ENCODE measurements at places on chromosomes 6 and 20.

DNA sequence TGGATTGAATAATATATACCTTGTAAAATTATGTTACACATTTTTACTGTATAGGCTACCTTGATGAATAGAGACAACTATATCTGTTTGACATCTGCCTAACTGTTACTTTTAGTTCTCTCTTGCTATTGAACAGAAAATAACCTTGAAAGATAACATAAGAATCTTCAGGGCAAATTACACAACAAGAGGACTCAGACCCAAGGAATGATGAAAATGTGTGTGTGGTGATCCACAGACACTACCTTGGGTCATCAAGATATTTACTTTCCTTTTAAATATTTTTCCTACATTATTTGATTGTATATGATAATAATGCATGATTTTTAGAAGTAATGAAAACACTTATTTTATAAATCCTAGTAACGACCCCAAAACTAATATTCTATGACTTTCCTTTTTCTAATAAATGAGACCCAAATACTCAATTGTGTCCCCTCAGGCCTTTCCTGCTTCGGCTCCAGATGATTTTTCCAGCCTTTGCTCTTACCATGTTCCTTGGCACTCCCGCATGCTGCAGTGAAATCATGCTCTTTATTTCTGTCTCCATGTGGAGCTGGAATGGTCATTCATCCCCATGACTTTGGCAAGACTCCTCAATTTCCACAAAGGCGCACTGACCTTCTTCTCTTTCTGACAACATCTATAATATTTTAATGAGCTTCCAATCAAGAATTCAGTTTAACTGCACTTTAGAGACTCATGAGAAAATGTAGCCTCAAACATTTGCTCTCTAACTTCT is 187.6 kb downstream of the EPM2A start:
- no peak overlapping the region for H3K4me3 ChIP-seq
- no peaks in the 10 kb centered on the region for H3K36me3 ChIP-seq
- H3K27ac ChIP-seq = no peak overlapping the region
- no peaks in the 10 kb centered on the region for H3K27me3 ChIP-seq

GRCh38 chr20:48603116-48603818 is 224.5 kb downstream of the PREX1 start:
- DNase-seq = no peak
- H3K4me3 ChIP-seq = no peak overlapping the region
- H3K27me3 ChIP-seq = no peaks in the 10 kb centered on the region
- no peaks in the 10 kb centered on the region for H3K4me1 ChIP-seq
- H3K36me3 ChIP-seq = no peaks in the 10 kb centered on the region

DNA sequence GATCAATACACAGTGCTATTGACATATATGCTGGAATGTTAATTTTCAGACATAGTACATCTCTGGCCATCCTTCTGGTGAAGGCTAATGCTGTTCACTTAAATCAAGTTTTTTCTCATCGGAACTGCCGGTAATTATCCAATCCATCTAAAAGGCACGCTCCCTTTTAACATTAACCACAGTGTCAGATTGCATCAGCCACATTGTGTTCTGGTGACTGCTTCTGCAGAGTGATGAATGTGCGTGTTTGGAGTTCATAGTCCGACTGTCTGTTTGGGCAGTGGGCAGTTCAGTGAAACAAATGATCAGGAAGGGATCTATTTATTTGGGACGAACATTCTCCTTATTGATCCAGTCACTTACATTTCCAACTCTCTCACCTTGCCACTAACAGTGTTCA is 49.5 kb downstream of the SOBP start:
- no peaks in the 10 kb centered on the region for H3K36me3 ChIP-seq
- H3K4me1 ChIP-seq = peaks cover 4% of the 10 kb centered on the region
- no peaks in the 10 kb centered on the region for H3K27me3 ChIP-seq
- peak; percentile 35 for DNase-seq

DNA sequence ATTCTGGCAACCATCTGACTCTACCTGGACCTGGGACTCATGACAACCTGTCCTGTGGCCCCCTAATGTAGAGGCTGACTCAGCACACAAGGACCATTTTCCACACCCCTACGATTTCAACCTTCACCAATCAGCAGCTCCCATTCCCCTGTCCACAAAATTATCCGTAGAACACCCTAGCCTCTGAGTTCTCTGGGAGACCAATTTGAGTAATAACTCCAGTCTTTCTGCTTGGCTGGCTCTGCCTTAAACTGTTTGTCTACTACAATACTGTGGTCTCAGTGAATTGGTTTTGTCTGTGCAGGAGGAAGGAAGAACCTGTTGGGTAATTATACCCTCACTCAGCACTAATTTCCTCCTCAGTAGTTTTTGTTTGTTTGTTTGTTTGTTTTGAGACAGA is 99.3 kb upstream of the MRPS10 start:
- H3K36me3 ChIP-seq = peaks cover 4% of the 10 kb centered on the region
- H3K27me3 ChIP-seq = no peaks in the 10 kb centered on the region
- peaks cover 17% of the 10 kb centered on the region for H3K4me1 ChIP-seq
- H3K4me3 ChIP-seq = no peak overlapping the region
- DNase-seq = no peak
- H3K27ac ChIP-seq = no peak overlapping the region

- peaks cover 94% of the 10 kb centered on the region for H3K27me3 ChIP-seq
- no peak overlapping the region for H3K27ac ChIP-seq
- peaks cover 17% of the 10 kb centered on the region for H3K4me1 ChIP-seq
- no peaks in the 10 kb centered on the region for H3K36me3 ChIP-seq
Measured at GRCh38 chr20:611047-611842, 1.1 kb upstream of the TCF15 start.

- peaks cover 42% of the 10 kb centered on the region for H3K4me1 ChIP-seq
- H3K27ac ChIP-seq = peak overlapping the region; percentile 79
- H3K27me3 ChIP-seq = peaks cover 32% of the 10 kb centered on the region
- DNase-seq = no peak
Measured at GRCh38 chr6:105995391-105995865, 90.7 kb upstream of the PRDM1 start.

GRCh38 chr20:24987244-24987643 is 5.3 kb downstream of the APMAP start:
- no peak overlapping the region for H3K4me3 ChIP-seq
- H3K27me3 ChIP-seq = no peaks in the 10 kb centered on the region
- H3K36me3 ChIP-seq = peaks cover 12% of the 10 kb centered on the region
- no peak for DNase-seq
- H3K27ac ChIP-seq = no peak overlapping the region
- H3K4me1 ChIP-seq = peaks cover 20% of the 10 kb centered on the region

- DNase-seq = no peak
- H3K4me1 ChIP-seq = no peaks in the 10 kb centered on the region
- no peaks in the 10 kb centered on the region for H3K27me3 ChIP-seq
- no peak overlapping the region for H3K4me3 ChIP-seq
Measured at GRCh38 chr6:139422105-139423036, 47.9 kb upstream of the CITED2 start.

DNA sequence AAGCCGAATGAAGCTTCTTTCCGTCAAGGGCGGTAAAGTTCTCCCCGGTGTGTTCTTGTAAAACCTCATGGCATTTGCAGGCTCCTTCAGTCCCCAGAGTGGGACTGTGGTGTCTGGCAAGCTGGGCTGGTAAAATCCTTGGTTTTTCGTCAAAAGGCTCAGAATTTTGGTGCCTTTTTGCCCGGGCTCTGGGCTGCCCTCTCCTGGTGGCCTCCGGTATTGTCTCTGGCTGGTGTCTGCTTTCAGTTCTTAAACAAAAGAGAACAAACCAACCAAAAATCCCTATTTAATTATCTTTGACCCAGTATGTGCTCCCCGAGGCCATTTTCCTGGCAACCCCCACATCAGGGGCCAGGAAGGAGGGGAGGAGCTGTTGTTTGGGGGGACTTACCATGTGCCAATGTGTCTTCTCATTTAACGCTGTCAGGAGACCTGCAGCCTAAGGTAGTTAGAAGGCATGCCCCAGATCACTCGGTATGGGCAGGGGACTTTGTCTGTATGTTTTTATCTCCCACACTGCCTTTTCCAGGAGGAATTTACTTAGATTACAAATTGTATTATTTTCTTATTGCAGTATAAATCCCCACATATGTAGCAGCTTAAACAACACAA is 11.1 kb downstream of the CDH4 start:
- DNase-seq = no peak
- H3K4me3 ChIP-seq = no peak overlapping the region
- H3K27me3 ChIP-seq = peaks cover 88% of the 10 kb centered on the region
- no peak overlapping the region for H3K27ac ChIP-seq

GRCh38 chr6:89433252-89434149 is 549 bp downstream of the ANKRD6 start:
- H3K27me3 ChIP-seq = no peaks in the 10 kb centered on the region
- H3K4me3 ChIP-seq = peak overlapping the region; percentile 89
- no peaks in the 10 kb centered on the region for H3K36me3 ChIP-seq
- DNase-seq = peak; percentile 58
- H3K27ac ChIP-seq = no peak overlapping the region

DNA sequence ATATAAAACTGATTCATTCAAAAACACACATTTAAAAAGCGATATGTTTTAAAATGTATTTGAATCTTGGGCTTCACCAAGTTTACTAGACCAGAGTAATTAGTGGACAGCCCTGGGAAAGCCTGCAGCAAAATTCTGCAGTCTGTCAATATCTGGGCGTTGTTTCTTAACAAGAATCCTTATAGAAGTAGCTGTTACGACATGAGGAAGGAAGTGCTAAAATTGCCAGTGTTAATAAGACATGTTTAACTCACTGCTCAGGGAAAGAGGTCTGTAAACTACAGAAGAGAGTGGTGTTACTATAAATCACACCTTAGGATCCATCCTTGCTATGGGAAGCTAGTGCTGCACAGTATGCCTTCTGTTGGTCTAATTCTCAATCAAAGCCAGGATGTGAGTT is 120.6 kb downstream of the TBX18 start:
- no peaks in the 10 kb centered on the region for H3K27me3 ChIP-seq
- DNase-seq = no peak
- H3K4me1 ChIP-seq = no peaks in the 10 kb centered on the region
- H3K4me3 ChIP-seq = no peak overlapping the region

GRCh38 chr6:148313488-148313887 is 29.1 kb upstream of the SASH1 start:
- H3K4me3 ChIP-seq = no peak overlapping the region
- H3K36me3 ChIP-seq = no peaks in the 10 kb centered on the region
- peaks cover 7% of the 10 kb centered on the region for H3K4me1 ChIP-seq

DNA sequence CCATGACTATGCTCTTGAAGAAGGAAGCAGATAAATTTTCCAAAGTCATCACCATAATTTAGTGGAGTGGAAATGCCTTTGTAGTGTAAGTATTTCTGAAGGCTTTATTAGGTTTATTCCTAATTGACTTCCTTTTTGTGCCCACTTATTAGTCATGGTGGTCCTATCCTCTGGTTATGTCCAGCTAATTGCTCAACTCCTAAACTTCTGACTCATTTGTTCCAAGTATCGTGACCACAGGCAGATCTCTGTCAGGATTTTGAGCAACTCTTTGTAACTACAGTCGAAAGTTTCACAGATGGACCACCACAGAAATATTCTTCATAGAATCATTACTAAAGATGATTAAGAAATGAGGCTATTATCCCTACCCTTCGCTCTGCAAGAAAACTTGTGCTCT is 315.6 kb upstream of the PTCHD4 start:
- H3K27me3 ChIP-seq = no peaks in the 10 kb centered on the region
- DNase-seq = no peak
- no peak overlapping the region for H3K27ac ChIP-seq
- H3K36me3 ChIP-seq = no peaks in the 10 kb centered on the region

DNA sequence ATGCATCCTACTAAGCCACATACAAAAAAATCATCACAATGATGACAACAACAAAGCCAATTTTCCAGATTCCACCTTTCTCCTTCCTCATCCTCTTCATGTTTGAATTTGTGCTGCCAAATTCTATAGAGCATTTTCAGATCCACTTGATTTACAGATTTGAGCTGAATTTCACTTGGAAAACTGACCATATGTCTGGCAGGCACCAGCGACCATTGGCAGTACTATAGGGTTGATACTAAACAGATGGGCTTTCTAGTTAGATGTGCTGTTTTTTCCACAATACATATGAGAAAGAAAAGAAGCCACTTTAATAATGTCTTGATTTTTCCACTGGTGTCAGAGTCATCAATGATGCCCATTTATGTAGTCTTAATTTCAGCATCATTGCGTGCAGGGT is 127.0 kb downstream of the PHACTR3 start:
- H3K36me3 ChIP-seq = no peaks in the 10 kb centered on the region
- H3K27me3 ChIP-seq = no peaks in the 10 kb centered on the region
- no peak overlapping the region for H3K27ac ChIP-seq
- no peaks in the 10 kb centered on the region for H3K4me1 ChIP-seq

DNA sequence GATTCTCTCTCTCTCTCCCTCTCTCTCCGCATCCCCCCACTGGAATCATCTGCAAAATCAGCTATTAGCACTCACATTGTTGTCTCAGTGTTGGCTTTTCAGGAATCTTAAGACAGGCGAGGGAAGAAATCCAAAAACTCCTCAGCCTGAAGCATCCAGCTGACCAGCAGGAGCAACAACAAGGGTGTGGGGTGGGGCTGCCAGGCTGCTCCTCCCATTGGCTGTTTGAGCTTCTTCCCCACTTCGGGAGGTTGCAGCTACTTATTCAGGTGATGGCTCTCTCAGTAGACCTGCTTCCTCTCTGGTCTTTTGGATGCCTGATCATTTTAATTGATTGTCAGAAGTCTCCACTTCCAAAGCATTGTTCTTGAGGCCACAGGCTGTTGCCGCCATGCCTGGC is 24.1 kb upstream of the SLC32A1 start:
- no peak for DNase-seq
- no peak overlapping the region for H3K4me3 ChIP-seq
- no peaks in the 10 kb centered on the region for H3K36me3 ChIP-seq
- no peak overlapping the region for H3K27ac ChIP-seq

DNA sequence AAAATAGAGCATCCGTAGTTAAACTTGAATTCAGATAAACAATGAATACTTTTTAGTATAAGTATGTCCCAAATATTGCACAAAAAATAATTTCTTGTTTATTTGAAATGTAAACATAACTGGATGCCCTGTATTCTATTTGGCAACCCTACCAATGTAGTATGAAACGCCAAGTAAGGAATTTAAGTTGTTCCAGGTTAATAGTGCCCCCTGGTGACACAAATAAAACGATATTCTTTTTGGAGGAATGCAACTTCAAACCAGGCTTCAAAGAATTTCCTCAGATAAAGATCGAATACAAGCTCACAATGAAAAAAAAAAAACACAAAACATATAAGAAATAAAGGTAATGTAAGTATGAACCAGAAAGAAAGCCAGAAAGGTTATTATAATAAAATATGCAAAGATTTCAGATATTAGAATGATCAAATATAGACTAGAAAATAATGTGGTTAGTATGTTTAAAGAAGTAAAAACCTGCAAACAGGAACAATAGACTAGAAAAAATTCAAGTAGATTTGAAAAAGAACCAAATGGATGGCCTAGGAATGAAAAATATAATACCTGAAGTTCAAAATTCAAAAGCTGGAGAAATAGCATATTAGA is 18.4 kb upstream of the AKAP7 start:
- H3K27me3 ChIP-seq = no peaks in the 10 kb centered on the region
- no peak overlapping the region for H3K4me3 ChIP-seq
- no peaks in the 10 kb centered on the region for H3K36me3 ChIP-seq
- DNase-seq = no peak

Data from stomach (tissue), 19 donors.